ENCODE measurements at places on chromosomes 16 and 17.

DNA sequence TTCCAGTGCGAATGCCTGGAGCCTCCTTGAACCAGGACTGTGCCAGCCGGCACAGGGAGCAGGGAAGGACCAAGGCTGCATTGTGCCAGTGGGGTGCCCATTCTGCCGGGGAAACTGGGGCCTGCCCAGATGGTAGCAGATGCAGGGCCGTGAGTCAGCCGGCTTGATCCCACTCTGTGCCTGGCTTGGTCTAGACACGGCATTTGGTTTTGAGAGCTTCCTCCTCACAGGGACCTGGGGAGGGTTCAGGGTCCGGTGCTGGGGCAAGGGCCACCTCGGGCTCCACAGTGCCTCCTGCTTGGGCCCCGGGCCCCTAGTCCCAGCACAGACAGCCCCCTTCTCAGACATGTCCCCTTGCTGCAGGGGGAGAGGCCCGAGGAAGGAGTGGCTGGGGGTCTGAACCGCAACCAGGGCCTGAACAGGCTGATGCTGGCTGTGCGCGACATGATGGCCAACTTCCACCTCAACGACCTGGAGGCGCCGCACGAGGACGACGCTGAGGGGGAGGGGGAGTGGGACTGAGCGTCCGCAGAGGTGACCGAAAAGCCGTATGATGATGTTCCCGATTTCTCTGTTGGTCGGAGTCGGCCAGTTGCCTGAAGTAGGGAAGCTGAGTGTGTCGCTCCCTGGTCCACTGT is 7.8 kb upstream of the MC1R start:
- no peak for DNase-seq

- no peak for DNase-seq
Measured at GRCh38 chr16:83953796-83954576, 946 bp downstream of the OSGIN1 start.

DNA sequence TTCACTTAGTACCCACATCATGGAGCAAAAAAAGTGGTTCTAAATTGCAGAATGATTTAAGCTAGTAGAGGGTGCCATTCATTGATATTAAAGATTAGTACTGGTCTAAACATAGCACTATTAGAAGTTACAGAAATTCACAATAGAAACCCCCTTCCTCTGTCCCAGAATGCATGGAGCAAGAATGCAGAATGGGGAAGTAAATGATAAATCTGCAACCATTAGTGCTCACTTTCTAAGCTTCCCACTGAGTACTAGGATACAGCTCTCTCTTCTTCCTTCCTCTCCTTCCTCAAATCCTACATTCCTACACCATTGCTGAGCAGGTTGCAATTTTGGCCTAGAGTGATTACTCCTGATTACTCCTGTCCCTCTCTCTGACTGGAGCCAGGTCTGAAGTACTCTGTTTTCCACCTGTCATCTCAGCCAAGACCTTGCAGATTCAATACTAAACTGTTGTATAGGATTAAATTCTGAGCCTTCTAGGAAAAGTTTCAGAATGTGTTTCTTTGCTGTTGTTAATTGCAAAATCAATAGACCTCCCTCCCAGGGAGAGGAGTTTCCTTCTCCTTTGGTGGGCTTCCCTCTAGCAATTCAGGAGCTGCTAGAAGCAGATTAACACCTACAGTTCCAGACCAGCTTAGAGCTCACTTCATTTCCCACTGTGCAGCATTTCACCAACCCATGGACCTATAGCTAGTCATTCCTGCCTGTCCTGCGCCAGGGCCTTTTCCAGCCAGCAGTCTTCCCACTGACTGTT is 165.5 kb upstream of the TBX2 start:
- DNase-seq, result no peak

DNA sequence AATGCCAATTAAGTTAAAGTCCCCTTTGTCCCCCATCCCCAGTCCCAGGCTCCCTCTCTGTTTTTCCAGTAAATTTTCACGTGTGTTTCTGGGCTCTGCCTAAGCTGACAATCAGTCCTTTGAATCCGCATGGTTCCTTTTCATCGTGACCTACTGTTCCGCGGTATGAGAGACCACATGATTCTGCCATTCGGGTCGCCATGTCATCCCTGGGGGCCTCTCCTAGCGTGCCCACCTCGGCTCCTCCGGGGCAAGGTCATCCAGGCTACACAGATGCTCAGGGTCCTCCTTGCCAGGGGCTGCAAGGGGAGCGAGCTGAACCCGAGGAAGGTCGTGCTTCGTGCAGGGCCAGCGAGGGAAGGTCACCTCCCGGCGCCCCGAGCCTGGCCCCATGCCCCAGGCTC is 157.6 kb downstream of the RAB11FIP4 start:
- DNase-seq, result no peak

DNA sequence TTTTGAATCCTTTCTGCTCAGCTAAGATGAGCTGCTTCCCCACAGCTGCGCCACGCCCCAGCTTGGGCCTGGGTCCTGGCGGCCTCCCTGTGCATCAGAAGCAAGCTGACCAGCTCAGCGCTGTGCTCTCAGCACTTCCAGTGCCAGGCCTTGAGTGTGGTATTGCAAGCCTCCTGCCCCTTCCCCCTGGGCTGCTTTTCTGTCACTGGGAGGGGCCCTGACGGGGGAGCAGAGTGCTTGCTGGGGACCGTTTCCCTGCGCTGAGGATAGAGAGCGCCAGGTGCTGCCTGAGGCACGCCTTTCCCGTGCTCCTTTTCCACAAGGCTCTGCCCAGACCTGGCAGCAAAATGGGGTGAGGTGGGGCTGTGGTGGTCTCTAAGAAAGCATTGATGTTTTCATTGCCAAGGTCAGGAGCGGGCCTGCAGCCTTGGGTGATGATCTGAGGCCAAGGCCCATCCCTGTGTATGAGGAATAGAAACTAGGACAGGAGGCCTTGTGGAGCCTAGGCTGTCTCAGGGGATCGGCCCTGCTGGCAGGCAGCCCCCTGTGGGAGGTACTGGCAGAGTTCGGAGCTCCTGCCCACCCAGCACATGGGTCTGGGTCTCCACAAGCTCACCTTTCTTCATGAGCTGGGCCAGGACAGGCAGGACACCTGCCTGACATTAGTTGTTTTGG is 29.7 kb downstream of the POLR3E start:
- DNase-seq, result peak; percentile 55

GRCh38 chr16:76265434-76266045 is 11.7 kb upstream of the CNTNAP4 start:
- DNase-seq, result no peak

DNA sequence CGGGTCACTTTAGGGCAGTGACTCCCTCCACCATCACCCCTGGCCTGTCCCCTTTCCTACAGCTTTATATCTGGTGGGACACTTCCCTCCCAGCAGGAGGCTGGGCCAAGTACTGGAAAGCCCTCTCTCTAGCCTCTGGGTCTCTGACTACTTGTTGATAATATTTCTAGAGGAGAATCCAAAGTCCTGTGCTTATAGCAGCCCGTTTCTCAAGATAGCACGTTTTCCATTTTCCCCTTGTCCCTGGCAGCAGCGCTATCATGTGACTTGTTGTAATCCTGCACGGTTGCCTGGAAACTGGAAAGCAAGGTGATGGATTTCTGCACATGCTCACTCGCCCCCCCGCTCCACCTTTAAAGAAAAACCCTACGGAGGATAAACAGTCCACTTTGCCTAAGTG is 3.3 kb upstream of the AXIN2 start:
- no peak for DNase-seq

DNA sequence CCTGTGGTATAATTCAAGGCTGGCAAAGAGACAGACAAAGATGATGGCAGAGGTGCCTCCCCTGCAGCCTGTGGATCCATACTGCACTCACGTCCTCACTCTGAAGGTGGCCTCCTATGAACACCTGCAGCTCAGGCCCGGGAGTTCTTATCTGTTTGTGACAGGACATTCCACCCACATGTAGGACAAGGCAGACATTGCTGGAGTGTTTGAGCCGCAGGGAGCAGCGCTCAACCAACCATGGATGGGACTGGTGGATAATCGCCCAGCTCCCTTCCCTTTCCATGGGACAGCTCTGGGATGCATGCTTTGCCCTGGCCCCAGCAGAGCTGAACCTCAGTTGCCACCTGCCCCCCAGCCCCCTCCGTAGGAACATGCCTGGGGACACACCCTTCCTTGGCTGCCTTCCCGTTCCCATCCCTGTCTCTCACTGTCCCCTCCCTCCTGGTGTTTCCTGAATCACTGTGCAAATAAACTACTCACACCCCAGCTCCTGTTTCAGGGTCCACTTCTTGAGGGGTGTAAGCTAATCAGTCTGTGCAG is 22.2 kb downstream of the ITPRIPL2 start:
- DNase-seq, result no peak

GRCh38 chr17:63075969-63076368 is 109.9 kb downstream of the TANC2 start:
- DNase-seq, result no peak

DNA sequence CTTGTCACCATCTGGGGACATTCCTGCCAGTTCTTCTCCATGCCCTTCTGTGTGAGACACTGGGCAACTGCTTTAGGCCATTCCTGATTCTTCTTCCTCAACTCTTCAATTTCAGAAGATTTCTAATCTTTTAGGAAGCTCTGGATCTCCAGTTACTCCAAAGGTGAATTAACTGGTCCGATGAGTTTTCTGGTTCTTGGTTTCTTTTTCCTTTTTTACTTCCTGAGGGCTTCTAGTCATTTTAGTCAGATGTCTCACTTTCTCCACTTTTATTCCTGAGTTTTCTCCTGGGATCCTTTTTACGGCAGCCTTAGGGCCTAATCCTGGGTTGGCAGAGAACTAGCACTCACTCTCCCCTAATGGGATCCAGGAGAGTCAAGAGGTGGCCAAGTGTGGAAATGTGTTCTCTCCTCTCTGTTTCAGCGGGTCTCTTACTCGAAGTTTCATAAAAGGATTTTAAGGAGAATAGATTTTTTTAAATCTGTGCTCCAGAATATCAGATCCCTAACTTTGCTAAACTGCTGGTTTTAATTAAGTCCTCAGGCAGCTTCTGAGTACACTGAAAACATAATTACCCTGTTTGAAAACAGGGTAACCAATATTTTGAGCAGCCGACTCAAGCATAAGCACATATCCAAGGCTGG is 107.6 kb downstream of the RMI2 start:
- no peak for DNase-seq

GRCh38 chr17:1800712-1801111 is 29.0 kb downstream of the SMYD4 start:
- no peak for DNase-seq

- no peak for DNase-seq
Measured at GRCh38 chr17:79201536-79202227, 127.1 kb downstream of the ENGASE start.

DNA sequence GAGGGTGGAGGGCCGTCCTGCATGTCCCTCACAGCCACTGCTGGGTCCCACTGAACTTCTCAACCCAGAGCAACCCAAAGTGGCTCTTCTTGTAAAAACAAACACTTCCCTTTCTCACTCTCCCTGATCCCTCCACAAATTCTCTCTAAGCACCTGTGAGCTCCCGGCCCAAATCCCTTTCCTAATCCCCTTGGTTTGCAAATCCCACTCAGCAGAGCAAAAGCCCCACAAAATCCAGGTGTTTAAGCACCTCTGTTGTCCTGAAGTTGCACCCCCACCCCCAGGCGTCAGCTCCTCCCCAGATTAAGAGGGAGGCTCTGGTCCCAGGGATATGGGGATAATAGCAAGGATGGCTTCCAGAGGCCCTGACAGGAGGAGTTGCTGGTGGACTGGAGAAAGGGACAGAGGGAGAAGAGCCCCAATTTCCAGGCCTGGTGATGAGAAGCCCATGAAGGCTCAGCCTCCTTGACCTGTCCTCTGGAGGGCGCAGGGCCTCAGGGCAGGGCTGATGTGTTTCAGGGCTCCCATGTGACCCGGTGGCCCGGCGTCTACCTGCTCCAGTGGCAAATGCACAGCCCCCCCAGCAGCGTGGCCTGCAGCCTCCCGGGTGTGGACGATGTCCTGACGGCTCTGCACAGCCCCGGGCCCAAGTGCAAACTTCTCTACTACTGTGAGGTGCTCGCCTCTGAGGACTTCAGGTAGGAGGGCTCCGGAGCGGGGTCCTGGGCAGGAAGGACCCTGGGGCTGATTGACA is 23.0 kb downstream of the NAGPA start:
- DNase-seq, result no peak

DNA sequence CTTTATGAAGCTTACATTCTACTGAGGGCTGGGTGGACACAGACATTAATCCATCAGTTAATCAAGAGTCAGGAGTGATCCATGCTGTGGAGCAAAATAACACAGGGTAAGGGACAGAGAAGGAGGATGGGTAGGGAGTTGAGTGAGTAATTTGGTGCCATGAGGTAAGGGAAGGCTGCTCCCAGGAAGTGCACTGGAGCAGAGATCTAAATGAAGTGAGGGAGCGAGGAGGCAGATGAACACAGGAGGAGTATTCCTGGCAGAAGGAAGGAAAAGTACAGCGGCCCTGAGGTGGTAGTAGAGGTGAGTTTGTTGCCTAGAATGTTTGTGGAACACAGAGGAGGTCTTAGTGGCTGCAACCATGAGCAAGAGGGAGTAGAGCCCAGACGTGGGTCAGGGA is 34.8 kb downstream of the ASIC2 start:
- no peak for DNase-seq

- DNase-seq, result no peak
Measured at GRCh38 chr16:66486199-66486772, 59.2 kb downstream of the BEAN1 start.

- DNase-seq, result no peak
Measured at GRCh38 chr17:81647640-81648012, 8.7 kb downstream of the PDE6G start.

DNA sequence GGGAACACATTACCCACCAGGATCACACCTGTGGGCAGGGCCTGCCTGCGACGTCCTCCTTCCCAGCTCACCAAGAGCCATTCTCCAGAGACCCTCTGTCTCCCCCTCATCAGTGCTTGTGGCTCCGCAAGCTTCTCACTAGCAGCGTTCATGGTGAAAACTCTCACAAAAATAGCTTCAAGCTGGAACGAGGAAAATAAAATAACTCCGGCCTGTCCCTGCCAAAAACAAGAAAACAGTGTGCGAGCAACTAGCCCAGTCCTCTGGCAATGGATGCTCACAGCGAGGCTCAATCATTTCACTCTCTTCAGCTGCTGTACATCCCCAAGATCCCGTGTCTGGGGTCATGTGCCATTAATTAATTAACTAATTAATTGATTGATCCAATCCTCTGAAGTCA is 18.0 kb downstream of the SPACA3 start:
- DNase-seq, result no peak

DNA sequence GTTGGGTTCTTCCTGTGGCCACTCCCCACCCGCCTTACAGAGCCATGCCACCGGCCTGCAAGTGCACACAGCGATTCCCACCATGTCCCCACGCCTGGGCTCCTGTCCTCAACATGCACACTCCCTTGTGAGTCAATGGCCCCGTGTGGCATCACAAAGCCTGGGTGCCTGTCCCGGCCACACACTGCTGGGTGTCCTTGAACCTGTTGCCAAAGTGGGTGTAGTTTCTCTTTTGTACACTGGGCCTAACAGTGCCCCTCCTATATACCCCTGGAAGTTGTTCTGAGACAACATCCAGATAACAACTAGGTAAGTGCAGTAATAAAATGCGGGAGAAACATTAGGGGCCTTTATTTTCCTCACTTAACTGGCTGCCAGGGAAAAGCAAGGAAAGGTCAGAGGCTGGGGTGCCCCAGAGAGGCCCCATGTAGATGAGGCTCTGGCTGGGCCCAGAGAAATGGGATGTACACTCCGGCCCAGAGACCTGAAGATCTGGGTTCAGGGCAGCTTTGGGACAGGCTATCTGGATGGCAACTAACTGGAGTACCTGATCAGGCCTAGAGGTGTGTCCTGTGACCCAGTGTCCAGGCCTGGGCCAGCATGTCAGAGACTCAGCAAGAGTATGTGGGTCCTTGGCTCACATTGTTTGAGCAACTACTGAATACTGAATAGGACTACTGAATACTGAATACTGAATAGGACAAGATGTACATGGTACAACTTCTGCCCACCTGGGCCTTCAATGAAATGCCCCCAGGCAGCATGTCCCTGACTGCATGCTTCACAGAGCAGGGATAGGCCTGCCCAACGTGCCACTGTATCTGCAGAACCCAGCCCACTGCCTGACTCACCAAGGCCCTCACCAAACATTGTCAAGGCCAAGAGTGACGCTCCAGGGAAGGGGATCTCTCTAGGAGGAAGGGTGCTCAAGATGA is 8.3 kb downstream of the ABCC3 start:
- no peak for DNase-seq
